ENCODE measurements at places on chromosomes 4 and X.
A peak's percentile ranks its signal among the peaks of the same experiment; 100 is the strongest.

DNA sequence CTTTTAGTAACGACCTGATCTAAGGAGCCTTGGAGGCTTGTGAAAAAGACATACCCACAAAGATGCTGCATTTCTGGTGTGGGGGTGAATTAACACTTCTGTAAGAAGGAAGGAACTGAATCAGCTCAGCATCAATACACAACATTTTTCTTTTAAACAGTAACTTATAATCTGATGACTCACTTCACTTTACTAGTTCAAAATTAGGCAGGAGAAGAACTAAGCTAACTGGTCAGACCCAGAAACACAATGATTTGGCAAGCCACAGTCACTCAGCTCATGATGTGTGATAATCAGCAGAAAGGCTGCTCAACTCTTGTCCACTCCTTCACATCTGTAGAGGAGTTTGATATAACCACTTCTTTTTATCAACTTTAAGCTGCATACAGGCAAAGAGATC, 4.6 kb downstream of the MMAA start:
- no peak for DNase-seq

- peak; percentile 48 for DNase-seq
These were observed 148.9 kb upstream of the PLAC1 start for GRCh38 chrX:134807039-134807729.

DNA sequence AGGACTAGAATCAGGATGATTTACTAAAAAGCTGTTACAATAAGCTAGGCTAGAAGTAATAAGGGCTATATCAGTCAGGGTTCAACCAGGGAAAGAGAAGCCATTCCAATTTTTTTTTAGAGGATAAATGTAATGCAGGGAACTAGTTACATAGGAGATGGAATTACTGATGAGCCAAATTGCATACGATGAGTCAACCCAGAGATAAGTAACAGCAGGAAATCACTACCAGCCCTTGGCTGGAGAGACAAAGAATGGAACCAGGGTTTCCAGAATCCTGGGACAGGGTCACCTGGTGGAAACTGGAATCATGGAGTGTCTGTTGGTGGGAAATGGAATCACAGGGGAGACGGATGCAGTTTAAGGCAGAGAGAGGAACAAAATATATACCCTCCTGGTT, 13.1 kb upstream of the MAGEA4 start:
- DNase-seq: no peak

DNA sequence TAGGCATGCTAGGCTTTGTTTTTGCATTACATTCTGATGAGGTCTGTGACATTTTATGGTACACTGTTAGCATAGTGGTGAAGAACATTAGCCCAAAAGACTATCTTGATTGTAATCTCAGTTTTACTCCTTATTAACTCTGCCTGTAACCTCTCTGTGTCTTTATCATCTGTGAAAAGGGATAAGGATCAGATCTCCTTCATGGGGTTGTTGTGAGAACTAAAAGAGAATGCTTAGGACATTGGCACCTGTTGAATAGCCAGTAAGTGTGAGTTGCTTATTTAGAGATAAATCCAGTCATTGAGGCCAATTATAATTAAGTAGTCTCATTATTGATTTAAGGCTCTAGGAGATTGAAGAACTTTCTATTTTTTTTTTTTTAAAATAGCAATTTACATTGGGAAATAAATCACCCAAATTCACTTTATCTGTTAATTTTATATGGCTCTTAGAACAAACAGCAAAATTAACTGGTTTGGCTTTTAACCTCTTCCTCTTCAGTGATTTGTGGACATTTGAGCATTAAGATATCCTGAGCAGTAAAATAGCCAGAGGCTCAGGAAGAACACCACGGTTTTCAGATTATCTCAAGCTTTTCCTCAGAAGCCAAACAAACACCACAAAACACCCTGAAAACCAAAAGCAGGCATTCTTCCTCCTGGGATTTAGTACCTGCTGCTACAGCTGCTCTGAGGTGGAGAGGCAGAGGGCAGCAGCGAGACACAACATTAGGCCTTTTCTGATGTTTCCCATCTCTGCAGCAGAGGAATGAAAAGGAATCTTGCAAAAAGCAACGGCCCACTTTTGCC, 192.9 kb downstream of the ARHGAP10 start:
- DNase-seq: no peak

DNA sequence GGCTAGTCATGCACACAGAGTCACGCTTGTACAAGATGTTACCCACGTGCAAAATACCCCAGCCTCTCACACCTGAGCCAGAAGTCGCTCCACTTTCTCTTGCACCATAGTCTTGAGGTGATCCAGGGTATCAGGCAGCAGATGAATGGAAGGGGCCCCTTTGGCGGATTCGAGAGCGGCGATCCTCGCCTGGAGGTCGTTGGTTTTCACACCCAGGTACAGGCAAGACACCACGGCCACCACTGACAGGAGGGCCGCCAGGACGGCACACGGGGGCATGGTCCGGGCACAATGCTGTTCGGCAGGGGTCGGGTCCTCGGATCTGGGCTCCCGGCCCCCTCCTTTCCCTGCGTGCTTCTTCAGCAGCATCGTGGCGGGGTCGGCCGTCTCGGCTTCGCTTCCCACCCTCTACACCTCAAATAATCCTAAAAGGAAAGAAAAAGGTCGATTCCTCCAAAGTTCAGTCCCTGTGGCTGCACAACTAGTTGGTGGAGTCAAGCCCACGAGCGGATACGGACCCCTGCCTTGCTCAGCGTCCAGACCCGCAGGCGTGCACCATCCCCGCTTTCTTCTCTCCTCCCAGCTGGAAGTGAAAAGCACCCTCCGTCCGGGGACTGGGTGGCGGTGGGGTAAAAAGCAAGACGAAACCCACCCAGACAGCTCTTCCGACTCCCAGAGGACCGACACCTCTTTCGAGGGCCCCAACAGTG, 652 bp downstream of the COL25A1 start:
- no peak for DNase-seq

DNA sequence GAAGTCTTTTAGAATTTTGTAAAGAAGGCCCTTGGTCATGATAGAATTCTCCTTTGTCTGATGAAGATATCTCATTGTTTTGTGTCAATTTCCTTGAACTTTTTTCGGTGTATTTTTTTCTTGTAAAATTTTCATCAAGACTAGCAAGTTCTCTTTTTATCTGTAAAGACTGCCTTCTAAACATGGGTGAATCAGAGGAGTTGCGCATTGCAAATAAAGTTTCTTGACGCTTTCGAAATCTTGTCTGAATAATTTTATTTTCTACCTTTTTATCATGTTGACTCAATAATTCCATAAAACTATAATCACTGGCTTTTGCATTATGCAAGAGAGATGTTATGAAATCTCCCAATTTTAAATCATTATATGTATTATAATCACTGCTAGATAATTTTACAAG, 66.2 kb downstream of the NCAPG start:
- DNase-seq: no peak

DNA sequence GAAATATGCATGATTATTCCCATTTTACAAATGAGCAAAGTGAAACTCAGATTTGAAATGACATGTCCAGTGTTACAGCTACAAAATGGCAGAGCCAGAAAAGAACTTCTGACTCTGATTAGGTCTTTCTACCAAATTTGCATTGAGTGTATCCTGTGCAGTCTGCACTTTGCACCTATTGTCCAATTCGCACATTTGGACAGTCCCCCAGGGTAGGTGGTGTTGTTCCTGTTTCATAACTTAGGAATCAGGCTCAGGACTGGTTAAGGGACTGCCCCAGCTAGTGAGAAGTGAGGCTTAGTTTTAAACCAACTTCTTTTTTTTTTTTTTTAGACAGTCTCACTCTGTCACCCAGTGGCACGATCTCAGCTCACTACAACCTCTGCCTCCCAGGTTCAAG, 137.9 kb upstream of the NALF2 start:
- DNase-seq: no peak

GRCh38 chr4:71009086-71009485, 15.6 kb downstream of the DCK start:
- DNase-seq: no peak

DNA sequence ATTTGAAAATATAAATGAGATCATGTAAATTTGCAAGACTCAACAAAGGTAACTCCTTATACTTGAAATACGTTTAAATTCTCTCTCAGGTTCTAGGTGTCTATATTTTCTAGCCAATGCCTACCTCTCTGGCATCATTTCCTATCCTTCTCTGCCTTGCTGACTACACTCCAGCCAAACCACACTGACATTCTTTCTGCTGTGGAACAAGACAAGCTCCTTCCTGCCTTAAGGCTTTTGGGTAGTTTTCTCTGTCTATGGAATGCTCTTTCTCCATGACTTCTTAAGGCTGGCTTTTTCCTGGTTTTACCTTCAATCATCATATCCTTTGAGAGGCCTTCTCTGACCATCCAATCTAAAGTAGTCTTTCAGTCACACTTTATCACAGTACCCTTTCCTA, 201.0 kb downstream of the SPRY1 start:
- DNase-seq: no peak

DNA sequence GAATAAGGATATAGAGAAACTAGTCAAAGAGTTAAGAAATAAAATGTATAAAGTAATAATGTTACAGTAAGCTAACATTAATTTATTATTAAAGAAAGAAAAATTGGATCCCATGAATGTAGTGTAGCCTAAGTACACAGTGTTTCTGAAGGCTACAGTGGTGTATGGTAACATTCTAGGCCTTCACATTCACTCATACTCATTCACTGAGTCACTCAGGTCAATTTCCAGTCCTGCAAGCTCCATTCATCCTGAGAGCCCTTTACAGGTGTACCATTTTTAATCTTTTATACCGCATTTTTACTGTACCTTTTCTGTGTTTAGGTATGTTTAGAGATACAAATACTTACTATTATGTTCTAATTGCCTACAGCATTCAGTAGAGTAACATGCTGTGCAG, 120.6 kb upstream of the AGA start:
- DNase-seq: no peak

DNA sequence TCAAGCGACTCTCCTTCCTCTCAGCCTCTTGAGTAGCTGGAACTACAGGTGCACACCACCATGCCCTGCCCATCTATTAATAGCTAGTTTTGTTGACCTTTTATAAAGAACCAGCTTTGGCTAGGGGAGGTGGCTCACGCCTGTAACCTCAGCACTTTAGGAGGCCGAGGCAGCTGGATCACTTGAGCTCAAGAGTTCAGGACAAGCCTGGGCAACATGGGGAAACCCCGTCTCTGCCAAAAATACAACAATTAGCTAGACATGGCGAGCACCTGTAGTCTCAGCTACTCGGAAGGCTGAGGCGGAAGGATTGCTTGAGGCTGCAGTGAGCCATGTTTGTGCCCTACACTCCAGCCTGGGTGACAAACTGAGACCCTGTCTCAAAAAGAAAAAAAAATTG, 2.7 kb downstream of the TKTL1 start:
- DNase-seq: no peak

- no peak for DNase-seq
These were observed 43.2 kb downstream of the GALNT7 start for GRCh38 chr4:173211838-173212237.

DNA sequence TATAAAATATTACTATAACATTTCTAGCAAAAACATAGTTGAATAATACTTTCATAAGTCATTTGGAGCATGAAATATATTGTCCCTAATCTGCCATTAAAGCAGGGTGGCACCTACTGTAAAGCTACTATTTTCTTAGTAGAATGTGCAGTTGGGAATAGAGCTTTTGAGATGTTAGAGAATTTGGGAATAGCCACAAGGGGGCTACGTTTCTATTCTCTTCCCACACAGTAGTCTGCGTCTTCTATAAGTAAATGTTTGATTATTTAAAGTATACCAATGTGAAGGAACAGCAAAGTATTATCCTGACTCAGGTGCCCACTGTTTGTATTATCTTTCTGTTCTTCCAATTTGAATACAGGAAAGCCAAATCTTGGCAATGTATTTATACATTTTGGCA, 323.2 kb upstream of the GIMD1 start:
- no peak for DNase-seq

- no peak for DNase-seq
These were observed 608 bp downstream of the RAPGEF2 start for GRCh38 chr4:159103384-159103990.

DNA sequence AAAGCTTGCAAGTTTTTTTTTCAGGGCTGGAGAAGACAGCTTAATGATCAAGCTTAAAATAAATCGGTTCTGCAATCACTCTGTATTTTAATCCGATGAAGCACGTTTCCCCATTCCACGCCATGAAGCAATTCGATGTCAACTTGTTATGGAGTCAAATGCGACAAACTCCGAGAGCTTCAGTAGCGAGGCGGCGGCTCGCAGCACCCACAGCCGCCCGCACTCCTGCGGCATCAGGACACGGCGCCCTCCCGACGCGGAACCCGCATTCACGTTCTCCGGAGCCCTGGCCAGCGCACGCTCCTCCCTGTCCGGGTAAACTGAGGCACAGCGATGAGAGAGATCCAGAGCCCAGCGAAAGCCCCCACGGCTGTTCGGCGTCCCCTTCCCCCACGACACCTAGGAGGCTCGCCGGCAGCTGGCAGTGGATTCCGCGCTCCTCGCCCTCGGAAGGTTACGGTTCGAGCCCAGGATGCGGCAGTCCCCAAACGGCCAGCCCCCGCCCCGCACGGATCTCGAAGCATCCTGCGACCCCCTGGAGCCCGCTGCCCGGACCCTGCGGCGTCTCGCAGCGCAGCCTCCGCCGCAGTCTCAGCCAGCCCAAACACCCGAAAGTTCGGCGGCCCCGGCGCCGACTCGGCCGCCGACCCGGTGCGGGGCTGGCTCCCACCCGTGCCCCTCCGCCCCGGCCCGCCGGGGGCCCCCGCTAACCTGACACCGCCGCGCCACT, 507 bp downstream of the MFAP3L start:
- DNase-seq: no peak

GRCh38 chr4:73021634-73022033, 47.9 kb downstream of the COX18 start:
- peak; percentile 25 for DNase-seq

DNA sequence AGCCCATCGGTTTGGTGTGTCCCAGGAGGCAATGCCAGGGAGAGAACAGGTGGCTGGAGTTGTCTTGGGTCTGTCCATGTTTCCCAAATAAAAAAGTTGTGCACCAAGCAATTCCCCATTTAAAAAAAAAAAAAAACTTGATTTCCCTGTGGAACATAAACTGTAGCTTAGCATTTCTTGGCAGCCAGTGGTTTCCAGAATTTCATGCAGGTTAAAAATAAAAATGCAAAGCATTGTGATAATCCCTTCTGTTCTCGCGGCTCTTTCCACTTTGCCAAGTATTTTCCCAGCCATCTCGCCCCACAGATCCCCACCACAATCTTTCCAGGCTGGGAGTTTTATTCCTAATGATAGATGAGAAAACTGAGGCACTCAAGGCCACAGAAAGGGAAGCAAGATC, 51.4 kb upstream of the MSX1 start:
- DNase-seq: no peak

GRCh38 chr4:110544594-110544993, 68.6 kb downstream of the ENPEP start:
- no peak for DNase-seq
